ENCODE measurements at places on chromosomes 7 and 10.

- no peak for DNase-seq
Measured at GRCh38 chr10:32961343-32961894, 3.4 kb upstream of the ITGB1 start.

DNA sequence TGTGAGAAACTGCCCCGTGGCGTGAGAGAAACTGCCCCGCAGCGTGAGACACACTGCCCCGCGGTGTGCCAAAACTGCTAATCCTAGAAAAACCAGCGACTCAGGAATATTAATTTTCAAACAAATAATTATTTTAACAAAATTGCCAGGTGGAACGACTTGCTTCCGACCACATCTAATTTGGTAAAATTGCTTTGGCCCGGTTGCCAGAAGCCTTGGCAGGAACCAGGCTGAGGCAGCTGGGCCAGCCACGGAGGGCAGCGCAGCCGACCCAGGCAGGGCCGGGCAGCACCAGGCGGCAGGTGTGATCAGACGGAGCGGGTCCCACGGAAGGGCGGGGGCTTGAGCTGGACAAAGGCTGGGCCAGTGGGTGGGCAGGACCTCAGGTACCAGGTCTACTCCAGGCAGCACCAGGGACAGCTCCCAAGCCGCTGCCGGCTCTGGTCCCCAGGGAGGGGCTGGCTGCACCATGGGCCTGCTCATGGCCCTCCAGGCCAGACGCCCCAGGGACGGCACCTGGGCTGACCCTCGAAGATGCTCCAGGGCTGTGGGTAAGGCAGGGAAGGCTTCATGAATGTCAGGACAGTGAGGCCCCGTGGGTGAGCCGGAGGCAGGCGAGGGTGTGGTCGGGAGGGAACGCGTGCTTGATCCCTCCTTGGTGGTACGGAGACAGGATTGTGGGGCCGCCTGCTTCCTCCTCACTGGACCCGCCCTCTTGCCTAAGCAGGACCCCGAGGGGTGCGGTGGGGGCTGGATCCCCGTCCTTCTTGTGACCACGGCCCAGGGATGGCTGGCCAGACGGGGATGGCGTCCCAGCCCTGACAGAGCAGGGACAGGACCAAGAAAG, 7.7 kb upstream of the ADGRA1 start:
- no peak for DNase-seq

- no peak for DNase-seq
Measured at GRCh38 chr10:61487506-61487905, 34.3 kb upstream of the TMEM26 start.

- DNase-seq = no peak
Measured at GRCh38 chr7:144057954-144058353, 9.2 kb downstream of the OR2A5 start.

GRCh38 chr7:15829691-15830090, 143.2 kb upstream of the MEOX2 start:
- DNase-seq = no peak

- no peak for DNase-seq
Measured at GRCh38 chr7:66173856-66174255, 31.3 kb upstream of the TPST1 start.

- DNase-seq = no peak
Measured at GRCh38 chr10:8638088-8638672, 583.7 kb downstream of the GATA3 start.

- DNase-seq = no peak
Measured at GRCh38 chr7:41970941-41971340, 266.1 kb downstream of the GLI3 start.

GRCh38 chr10:70622981-70623844, 20.7 kb upstream of the PRF1 start:
- DNase-seq = no peak

GRCh38 chr10:5108658-5109416, 14.6 kb downstream of the AKR1C3 start:
- no peak for DNase-seq

DNA sequence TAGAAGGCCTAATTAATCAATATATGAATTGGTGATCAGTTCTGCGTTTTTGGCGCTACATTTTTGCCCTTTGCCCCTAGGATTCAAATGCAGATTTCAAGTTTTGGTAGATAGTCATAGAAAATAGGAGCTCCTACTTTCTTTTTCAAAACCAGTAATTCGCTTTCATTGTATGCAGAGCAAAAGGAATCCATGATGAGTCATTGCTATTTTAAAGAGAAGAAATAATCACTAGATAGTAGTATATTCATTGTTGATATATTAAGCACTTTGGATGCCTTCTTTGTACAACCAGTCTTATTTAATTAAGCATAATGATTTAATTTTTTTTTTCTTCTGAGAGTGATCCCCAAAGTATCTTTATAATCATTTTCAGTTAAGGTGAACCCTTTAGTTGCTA, 50.3 kb downstream of the CSTF2T start:
- no peak for DNase-seq

- DNase-seq = no peak
Measured at GRCh38 chr7:90709501-90710465, 113.7 kb downstream of the CDK14 start.

Measured in activated T-helper 9 cell treated with anti-CD3 and anti-CD28 coated beads, Interleukin-2, amount 50 U/mL, for 16 hours (primary cell).